NCI-H1417 treated with DMSO at 0.1 percent for 48 hours (cell line): ENCODE measurements at places on chromosomes 16 and 17.
A peak's percentile ranks its signal among the peaks of the same experiment; 100 is the strongest.

GRCh38 chr17:55305321-55306087 lies 40.7 kb downstream of the HLF start:
- no peak for DNase-seq

- DNase-seq = no peak
These were observed 121.4 kb upstream of the CDH5 start for GRCh38 chr16:66245072-66245471.

GRCh38 chr17:76445697-76446448 lies 7.1 kb downstream of the UBE2O start:
- DNase-seq = no peak

- no peak for DNase-seq
These were observed 98.9 kb downstream of the N4BP1 start for GRCh38 chr16:48511071-48511540.

GRCh38 chr16:29820730-29821642 lies 724 bp downstream of the MVP start:
- no peak for DNase-seq

GRCh38 chr16:3609895-3610697 lies 1.3 kb downstream of the SLX4 start:
- no peak for DNase-seq

GRCh38 chr17:40417609-40418427 lies at the start of gene TOP2A:
TSS of gene TOP2A (minus strand) at chr17:40417896. CDS start at chr17:40417791, 105 bp downstream.
- peak; percentile 99 for DNase-seq

DNA sequence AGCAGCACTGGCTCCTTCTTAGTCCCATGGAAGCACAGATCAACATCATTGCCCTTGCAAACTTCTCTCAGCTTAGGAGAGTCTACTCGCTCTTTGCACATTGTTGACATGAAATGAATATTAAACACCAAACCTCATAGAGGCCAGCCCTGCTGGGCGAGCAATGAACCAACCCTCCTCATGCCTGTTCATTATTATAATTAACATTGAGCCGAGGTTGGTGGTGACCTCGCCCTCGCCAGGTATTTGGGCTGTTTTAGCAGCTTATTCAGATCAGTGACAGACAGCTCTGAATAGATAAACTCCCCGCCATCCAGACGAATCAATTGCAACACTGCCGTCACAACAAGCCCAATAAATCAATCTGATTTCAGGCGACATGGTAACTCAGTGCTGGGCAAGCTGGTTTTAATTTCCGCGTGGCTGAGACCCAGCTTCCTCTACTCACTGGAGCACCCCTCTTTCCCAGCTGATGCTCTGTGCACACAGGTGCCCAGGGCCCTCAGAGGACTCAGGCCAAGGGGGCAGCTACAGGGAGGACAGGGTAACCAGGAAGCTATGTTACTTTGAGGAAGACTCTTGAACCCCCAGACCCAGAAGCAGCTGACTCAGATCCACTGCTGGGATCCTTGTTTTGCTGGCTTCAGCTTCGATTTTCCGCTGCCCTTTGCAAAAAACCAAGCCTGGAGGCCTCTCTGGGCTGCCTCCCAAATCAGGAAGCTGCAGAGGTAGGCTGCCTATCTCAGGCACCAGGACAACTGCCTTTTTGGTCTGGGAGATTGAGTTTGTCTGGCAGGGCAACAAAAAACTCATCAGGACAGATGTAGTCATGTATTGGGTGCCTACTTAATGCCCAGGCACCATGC lies 10.7 kb upstream of the SEZ6 start:
- DNase-seq = no peak

DNA sequence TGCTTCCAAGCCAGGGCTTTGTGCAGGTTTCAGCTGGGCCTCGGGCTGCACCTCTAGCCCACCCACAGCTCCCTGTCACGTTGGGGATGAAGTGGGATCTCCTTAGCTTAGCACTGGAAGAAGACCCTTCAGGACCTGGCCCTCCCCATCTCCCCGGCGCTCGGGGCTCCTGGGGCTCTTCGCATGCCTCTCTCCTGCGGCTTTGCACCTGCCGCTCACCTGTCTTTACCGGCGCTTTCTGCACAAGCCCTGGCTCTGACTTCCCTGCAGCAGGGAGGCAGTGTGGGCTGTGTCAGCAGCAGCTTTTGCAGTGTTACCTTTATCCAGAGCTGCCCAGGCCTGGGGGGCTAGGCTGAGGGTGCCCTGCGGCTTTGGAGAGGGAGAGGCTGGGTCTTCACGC lies 52.3 kb downstream of the NT5M start:
- no peak for DNase-seq

DNA sequence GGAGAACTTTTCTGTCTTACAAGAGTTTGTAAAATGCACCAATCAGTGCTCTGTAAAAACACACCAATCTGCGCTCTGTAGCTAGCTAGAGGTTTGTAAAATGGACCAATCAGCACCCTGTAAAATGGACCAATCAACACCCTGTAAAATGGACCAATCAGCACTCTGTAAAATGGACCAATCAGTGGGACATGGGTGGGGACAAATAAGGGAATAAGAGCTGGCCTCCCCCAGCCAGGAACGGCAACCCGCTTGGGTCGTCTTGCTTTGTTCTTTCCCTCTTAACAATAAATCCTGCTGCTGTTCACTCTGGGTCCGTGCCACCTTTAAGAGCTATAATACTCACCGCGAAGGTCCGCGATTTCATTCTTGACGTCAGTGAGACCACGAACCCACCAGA lies 18.5 kb upstream of the KCNG4 start:
- no peak for DNase-seq

DNA sequence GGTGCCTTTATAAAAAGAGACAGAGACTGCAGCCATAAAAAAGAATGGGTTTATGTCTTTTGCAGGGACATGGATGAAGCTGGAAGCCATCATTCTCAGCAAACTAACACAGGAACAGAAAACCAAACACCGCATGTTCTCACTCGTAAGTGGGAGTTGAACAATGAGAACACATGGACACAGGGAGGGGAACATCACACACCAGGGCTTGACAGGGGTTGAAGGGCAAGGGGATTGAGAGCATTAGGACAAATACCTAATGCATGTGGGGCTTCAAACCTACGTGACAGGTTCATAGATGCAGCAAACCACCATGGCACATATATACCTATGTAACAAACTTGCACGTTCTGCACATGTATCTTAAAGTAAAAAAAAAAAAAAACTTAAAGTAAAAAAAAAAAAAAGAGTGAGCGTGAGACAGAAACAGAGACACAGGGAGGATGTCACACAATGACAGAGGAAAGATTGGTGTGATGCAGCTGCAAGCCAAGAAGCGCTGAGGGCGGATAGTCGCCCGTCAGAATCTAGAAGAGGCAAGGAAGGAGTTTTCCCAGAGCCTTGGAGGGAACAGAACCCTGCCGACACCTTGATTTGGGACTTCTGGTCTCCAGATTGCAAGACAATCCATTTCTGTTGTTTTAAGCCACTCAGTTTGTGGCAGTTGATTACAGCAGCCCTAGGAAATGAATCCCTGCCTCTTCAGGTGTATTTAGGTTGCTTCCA lies 27.4 kb upstream of the TNS4 start:
- DNase-seq = no peak

DNA sequence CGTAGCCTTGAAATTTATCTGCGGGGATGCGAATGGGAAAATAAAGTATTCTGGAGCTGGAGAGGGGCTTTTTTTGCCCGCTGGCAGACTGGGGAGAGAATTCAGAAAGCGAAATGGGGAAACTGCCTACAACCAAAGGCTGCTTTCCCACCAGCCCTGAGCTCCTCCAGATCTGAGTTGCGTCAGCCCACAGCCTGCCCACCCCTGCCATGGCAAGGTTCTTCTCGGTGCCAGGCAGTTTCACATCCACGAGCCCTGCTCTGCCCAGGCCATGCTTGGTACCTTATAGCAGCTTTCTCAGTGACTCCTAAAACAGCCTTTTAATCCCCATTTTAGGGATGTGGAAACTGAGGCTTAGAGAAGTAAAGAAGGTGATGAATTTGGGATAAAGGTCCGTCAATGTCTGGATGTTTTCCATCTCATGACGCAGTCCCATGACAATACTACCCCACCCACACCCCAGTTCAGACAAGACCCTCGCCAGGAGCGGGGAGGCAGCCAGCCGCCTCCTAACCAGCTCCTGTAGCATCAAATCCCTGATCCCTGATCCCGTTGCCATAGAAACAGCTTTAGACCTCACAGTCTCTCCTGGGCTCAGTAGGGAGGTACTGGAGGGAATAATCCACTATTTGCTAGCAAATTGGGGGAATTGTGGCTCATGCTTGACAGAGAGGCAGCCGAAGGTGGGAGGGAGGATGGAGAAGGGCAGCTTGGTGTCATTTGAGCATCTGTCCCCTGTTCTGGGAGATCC lies 113.5 kb downstream of the MGAT5B start:
- no peak for DNase-seq

- no peak for DNase-seq
These were observed 30.8 kb downstream of the FBXO31 start for GRCh38 chr16:87352818-87353217.

DNA sequence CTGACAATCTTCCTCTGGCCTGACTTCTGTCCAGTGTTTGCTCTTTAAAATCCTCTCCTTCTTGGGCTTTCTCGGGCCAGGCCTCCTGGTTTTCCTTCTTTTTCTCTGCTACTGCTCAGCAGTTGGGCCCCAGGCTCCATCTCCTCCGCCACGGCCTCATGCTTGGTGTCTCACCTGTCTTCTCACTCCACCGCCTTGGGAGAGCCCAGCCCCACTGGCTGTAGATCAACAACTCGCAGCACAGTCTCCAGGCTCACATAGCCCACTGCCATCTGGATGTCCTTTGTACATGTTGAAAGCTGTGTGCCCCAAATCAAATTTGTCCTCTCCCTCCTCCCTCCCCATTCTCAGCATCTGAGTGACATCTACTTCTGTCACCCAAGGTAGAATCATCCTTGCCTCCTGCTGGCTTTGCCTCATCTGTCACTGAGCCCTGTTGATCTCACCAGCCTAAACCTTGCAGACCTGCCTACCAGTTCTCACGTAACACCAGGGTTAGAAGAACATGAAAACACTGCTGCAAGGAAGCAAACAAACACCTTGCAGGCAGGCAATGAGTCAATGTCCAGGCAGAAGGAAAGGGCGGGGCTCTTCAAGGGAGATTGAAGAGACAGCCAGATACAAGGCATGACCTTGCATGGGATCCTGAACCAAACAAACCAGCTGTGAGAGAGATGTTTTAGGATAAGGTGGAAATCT lies 103.2 kb upstream of the SMURF2 start:
- DNase-seq = no peak

DNA sequence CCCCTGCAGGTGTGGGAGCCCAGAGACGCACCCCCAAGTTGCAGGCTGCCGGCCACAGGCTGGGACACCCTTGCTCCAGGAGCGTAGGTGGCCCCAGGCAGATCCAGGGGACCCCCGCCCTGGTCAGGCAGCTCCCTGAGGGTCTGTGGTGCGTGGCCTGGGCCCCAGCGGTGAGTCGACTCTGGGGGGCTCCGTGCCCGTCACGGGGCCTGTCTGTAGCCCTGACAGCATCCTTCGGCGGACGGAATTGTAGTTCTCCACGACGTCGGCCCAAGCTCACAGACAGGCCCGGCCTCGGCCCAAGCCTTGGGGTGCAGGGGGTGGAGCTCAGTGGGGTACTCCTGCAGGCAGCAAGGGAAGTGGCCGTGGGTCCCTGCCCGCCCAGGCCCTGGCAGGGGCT lies 82.9 kb downstream of the LMF1 start:
- DNase-seq = no peak

DNA sequence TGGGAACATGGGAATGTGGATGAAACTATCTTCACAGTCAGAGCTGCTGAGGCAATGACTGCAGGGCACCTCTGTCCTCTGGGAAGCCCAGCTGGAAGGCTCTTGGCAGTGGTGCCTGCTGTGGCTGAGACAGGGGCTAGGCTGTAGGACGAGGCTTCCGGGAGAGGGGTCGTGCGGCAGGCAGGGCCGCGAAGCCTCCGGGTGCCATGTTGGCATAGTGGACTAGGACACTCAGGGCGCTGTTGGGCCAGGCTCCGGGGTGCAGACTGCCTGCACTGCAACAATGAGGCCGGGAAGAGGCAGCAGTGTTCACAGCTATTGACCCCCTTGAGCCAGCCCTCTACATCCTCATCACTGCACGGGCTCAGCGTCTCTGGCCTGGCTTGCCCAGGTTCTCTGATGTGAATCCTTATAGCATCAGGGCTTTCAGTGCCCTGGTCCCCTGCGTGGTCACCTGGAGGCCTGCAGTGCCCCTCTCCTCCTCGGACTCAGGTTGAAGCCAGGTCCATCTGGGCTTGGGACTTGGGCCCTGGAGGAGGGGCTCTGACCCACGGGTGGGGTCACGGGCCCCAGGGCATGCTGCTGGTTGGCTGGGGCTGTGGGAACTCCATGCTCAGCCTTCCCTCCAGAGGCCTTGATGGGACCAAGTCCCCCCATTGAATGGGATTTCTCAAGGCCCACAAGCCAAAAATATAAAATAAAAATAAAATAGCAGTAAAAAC lies 91.6 kb downstream of the TNFRSF13B start:
- no peak for DNase-seq

DNA sequence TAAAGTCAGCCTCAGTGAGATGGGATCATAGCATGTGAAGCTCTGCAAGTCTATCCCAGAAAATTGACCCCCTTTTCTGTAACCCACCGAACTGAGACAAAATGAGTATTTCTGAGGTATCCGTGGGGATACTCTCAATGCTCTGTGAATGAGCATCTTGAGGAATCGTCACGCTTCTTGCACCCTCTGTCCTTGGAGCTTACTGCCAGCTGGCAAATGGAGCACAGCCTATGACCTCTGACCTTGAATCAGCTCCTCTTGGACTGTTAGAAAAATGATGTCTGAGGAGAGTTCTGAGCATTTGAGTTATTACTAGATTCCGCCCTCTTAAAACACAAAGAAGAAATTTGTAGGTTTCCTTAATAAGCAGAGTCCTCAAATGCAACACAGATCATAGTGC lies 342.1 kb downstream of the ZFHX3 start:
- DNase-seq = no peak

DNA sequence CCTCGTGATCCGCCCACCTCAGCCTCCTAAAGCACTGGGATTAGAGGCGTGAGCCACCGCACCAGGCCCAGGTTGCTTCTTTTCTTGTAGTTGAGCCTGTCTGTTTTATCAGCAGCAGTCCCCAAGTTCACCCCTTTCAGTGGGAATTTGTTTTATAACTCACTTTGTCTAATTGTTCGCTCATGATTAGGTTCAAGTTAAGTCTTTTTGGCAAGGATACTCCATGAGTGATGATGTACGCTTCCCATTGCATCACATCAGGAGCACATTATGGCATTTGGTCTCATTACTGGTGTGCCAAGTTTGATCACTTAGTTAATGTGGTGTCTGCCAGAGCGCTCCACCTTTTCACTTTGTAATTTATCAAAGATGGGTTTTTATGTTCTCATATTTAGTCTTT lies 14.4 kb upstream of the GJD3 start:
- DNase-seq = no peak

DNA sequence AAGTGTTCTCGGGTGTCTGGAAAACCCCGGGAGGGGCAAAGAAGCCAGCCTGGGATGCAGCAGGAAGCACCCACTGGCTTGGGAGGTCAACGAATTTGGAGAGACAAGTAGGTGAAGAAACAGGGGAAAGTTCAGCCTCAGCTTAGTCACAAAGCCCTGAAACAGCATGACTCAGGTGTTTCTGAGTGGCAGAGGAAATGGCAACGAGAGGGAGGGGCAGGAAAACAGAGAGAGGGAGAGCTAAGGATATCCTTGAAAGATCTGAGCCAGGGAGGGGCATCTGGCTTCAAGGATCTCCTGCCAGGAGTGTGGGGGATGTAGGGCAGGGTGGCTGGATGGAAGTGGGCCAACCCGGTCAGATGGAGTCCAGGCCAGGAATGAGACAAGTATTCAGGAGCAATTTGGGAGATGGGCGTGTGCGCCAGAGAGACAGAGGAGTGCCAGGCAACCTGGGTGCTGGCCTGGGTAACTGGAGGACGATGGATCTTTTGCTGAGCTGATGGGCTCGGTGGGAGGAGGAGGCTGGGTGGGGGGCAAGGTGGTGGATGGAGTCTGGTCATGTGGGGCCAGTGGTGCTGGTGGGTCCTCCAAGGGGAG lies 27.2 kb downstream of the ABCC3 start:
- DNase-seq = no peak
